ENCODE measurements at places on chromosomes 7 and 10.

DNA sequence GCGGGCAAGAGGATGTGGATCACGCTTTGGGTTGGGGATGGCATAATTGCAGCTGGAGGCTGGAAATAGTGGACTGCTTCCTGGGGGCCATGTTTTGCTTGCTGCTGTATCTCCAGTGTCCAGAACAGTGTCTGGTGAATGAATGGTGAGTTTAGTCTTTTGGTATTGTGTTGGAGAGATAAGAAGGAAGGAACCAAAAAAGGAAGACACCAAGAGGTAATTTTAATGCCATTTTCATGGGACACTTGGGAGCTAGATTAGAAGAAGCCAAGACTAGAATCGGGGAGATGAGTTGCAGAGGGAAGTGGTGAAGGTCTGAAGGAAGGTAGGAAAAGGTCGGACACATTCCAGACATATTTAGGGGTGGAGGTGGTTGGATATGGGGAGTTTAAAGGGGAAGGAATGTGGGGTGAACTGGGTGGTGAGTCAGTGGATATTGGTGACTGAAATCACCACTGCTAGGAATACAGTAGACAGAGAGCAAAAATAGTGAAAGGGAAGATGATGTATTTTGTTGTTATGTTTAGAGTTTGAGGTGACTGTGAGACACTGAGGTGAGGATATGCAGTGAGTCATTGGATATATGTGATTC lies 76.7 kb downstream of the CCNY start:
- peak; percentile 81 for DNase-seq

- no peak for DNase-seq
These were observed 544.2 kb downstream of the CNTNAP2 start for GRCh38 chr7:146660839-146661238.

DNA sequence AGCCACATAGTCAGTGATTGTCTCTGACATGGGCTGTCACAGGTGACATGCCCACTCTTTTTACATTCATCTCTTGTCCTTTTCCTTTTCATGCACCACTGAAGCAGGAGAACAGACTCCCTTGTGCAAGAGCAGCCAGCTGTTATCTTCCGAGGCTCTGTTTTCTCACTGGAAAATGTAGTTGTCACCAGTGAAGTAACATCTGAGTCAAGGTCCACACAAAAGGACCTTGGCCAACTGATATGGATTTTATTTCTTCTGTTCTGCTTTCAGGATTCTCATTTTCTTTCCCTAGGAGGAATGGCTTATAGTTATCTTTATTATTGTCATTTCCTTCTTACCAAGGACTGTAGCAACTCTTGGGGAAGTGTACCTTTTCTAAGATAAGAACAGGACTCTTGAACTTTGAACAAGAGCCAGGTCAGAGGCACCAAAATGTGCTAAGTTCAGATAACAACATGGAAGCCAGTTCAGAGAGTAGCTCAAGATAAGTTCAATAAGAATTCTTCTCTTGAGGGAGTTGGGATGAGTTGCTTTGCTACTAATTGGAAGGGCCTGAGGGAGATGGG lies 22.7 kb downstream of the AVPI1 start:
- no peak for DNase-seq

- no peak for DNase-seq
These were observed 183.5 kb upstream of the HABP2 start for GRCh38 chr10:113369365-113369694.

GRCh38 chr10:72375173-72375572 lies 20.5 kb upstream of the DNAJB12 start:
- DNase-seq: peak; percentile 25

DNA sequence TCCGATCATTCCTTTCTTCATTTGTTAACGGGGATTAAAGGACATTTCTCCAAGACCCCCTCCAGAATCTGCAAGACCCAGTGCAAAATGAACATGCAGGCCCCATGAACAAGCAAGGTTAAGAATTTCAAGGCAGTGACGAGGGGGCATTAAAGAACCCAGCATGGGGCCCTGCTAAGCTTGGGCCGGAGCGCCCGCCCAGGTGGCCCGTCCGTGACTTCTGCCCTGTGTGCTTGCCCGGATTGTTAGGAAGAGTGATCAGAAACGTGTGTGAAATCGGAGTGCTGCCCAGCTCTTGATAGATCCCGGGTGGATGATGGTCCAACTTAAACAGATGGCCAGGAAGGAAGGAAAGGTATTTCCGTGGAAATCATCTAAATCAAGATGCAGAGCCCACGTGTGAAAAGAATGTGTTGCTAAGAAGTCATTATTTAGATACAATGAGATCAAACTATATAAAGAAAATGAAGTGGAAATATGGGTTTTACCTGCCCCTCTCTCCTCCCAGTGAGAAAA lies 213.6 kb downstream of the KLF6 start:
- no peak for DNase-seq

- DNase-seq: no peak
These were observed 351.9 kb downstream of the THSD7A start for GRCh38 chr7:11480143-11480542.

DNA sequence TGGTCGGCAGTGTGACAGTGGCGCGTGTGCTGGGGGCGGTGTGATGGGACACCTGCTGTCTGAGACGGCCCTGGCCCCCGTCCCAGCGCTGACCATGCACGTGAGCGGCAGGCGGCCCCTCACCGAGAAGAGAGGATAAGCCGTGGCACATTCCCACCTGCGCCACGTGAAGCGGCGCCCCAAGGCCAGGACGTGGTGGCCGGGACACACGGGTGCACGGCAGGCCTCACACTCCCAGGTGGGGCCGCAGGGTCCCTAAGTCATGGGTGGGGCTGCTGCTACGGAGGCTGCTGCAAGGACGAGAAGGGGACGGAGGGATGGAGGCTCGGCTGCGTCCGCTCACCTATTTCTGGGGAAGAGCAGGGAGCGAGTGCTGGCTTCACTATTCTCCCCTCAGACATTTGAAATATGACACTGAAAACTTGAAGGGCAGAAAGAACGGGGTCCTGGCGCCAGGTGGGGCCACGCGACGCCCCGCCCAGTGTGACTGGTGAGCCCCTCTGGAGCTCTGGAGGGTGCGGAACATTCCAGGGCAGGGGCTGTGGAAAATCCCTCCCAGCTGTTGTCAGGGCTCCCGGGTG lies 7.5 kb downstream of the CYP2W1 start:
- no peak for DNase-seq

DNA sequence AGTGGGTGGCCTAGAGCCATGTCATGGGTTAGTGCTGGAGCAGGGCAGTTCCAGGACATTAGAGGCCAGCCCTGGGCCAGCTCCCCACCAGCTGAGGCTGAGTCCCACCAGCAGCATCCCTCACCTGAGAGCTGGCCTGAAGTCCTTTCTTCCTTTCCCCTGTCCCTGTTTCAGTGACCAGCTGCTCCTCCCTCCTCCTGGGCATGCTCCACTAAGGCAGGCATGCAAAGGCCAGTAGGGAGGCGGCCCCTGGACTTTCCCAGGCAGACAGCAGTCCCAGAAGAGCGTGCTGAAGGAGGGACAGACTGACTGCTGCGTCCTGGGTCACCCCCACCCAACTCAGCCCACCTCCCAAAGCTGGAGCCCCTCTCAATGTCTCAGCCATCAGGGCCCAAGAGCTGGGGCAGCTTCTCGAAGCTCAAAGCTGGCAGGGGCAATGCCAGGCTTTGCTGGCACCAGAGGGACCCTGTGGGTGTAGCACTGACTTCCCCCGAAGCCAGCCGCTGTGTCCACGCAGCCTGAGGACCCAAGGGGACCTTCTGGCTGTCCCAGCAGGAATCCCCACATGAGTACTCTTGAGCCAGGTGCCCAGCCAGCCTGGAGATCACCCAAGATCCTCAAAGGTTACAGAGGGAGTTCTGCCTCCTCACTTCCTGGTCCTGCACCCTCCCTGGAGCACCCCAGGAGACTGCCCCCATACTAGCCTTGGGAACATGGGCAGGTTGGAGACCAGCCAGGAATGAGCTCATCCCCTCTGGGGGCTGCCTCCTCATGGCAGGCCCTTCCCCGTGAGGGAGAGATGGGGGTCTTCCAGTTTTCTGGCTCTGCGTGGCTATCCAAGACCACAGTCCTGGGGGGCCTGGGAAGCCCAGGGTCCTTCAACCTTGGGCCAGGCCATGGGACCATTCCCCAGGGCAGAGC lies 35.2 kb upstream of the RET start:
- no peak for DNase-seq

DNA sequence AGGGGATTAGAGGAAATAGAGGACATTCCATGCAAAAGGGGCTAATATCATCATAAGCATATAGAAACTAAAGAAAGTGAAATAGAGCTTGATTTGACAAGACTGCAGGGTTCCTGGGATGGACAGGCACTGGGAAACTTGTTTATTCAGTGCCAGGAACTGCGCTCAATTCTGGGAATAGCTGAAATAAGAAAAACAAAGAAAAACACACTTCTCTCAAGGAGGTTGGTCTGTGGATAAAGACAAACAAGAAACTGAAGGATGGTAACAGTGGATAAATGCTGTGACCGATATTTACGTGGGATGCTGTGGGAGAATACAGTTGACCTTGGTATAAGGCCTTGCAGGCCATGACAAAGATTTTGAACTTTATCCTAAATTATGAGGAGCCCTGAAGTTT lies 40.9 kb upstream of the ANLN start:
- DNase-seq: no peak

GRCh38 chr10:126177417-126178030 lies 210.8 kb downstream of the ADAM12 start:
- DNase-seq: no peak

GRCh38 chr10:93071674-93072224 lies 1.9 kb upstream of the CYP26A1 start:
- DNase-seq: no peak

- no peak for DNase-seq
These were observed 105.2 kb downstream of the OSBPL3 start for GRCh38 chr7:24874791-24875190.

GRCh38 chr10:123991611-123992570 lies 100.3 kb upstream of the CPXM2 start:
- no peak for DNase-seq

DNA sequence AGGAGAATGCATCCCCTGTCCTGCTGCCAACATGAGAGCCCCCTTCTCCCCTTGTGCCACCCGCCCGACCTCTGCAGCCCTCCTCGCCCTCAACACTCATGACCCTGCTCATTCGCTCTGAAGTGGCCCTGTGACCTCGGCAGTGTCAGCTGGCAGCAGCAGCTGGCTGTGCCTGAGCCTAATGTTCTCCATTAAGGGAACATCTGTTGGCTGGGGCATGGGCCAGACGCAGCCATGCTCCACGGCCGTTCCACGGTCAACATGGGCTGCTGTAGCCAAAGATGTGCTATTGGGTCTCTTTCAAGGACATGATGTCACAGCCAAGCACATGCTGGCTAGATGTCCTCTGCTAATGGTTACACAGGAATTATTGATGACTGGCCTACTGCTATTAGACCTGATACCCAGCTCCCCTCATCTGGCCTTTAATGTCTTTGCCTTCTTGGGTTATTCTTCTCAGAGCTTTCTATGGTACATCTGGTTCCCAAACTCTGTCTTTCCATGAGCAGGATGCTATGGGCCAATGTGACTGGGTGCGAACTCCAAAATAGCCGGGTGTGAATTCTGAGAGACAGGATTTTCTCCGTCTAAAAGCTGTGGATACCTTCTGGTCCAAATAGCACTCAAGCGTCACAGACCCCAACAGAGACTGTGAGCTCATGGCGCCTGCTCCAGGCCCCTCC lies 22.4 kb downstream of the ADCYAP1R1 start:
- no peak for DNase-seq

GRCh38 chr7:111741811-111742240 lies 179.5 kb upstream of the IMMP2L start:
- DNase-seq: peak; percentile 74

GRCh38 chr7:34153656-34154270 lies 248.4 kb downstream of the BMPER start:
- no peak for DNase-seq

GRCh38 chr10:107340326-107340725 lies 175.8 kb upstream of the SORCS1 start:
- no peak for DNase-seq

GRCh38 chr10:46022978-46023702 lies 7.3 kb downstream of the NCOA4 start:
- DNase-seq: peak; percentile 83

DNA sequence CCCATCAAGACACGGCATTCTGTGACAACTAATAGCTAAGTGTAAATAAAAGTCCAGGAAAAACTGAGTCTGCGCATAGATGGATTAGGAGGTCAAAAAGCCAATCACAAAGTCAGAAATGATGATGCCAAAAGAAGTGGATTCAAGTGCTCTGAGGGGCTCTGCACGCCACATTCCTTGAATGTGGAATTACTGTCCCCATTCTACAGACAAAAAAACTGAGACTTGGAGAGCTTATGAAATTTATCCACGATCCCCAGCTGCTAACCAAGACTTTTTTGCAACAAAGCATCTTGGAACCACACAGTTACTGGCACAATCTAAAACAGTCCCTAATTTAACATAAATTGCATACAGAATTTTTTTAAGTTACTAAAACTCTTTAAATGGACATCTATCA lies 49.6 kb upstream of the SLIT1 start:
- DNase-seq: no peak

- DNase-seq: no peak
These were observed 79.2 kb downstream of the RBM20 start for GRCh38 chr10:110723224-110723891.

- no peak for DNase-seq
These were observed 33.8 kb upstream of the SMKR1 start for GRCh38 chr7:129468547-129468946.

DNA sequence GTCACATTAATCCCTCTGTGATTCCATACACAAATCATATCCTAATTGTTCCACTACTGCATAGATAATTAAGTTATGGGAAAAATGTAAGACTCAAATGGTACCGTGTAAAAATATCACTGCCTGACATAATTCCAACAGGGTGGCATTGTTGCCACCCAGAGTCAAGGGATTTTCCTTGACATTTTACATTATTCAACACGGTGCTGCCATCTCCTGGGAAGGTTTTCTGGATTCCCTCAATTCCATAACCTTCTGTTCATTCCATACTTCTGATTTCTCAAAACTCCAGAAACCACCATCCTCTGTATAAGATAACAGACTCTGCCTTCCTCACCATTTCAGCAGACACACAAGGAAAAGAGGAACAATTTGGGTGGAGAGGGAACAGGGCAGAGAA lies 495.9 kb downstream of the XPNPEP1 start:
- peak; percentile 21 for DNase-seq

DNA sequence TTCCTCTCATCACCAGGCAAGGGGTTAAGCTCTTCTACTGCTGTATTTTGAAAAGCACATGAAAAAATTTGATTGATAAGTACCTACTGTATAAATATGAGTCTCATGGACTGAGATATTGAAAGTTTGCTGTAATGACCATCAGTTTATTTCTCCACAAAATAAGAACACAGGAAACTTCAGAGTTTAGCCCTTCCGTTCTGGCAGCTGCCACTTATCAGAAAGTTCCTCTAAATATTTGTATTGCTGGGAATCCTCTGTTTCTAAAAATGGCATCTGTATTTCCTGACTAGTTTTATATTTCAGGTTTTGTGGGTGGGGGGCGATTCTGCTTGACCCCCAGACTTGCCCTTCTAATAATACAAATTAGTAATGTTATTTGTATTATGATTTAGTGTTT lies 92.0 kb downstream of the LYZL2 start:
- no peak for DNase-seq

DNA sequence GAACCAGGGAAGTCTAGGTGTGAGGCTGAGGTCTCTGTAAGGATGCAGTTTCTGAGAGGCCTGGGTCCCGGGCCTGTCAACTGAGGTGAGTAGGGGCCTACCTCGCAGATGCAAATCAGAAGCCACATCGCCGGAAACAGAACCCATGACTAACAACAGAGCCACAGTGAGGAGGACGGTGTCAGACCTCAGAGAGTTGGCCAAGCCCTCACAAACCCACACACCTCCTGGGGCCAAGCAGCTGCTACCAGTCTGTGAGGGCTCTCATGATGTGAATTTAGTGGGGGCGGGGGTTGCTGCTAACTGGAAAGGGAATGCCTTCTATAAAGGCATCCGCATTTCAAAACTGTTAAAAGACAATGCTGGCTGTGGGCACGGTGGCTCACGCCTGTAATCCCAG lies 103.0 kb downstream of the COBL start:
- DNase-seq: no peak
